NCI-H2081 (cell line): ENCODE measurements at places on chromosomes 5 and 9.

- DNase-seq: no peak
These were observed 1862.0 kb upstream of the ACO1 start for GRCh38 chr9:30522486-30522885.

- DNase-seq: no peak
These were observed 6.8 kb downstream of the IL13 start for GRCh38 chr5:132664696-132665209.

DNA sequence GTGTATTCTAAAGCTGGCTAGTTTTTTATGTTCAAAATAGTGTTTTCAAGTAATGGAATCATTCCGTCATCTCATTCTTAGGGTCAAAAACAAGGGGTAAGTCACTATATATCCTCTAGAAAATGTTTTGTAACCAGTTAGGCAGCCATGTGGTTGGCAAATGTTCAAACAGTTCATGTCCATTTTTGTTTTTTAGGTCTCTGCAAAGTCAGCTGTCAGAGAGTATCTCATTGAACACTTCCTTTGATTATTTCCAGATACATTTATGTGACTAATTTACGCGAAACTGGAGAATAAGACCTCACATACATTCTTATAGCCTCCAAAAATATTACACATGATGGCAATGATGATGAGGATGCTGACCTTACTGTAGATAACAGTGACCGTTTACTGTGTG lies 50.4 kb downstream of the TRIO start:
- DNase-seq: no peak

GRCh38 chr9:21715408-21715807 lies 87.0 kb upstream of the MTAP start:
- DNase-seq: no peak

DNA sequence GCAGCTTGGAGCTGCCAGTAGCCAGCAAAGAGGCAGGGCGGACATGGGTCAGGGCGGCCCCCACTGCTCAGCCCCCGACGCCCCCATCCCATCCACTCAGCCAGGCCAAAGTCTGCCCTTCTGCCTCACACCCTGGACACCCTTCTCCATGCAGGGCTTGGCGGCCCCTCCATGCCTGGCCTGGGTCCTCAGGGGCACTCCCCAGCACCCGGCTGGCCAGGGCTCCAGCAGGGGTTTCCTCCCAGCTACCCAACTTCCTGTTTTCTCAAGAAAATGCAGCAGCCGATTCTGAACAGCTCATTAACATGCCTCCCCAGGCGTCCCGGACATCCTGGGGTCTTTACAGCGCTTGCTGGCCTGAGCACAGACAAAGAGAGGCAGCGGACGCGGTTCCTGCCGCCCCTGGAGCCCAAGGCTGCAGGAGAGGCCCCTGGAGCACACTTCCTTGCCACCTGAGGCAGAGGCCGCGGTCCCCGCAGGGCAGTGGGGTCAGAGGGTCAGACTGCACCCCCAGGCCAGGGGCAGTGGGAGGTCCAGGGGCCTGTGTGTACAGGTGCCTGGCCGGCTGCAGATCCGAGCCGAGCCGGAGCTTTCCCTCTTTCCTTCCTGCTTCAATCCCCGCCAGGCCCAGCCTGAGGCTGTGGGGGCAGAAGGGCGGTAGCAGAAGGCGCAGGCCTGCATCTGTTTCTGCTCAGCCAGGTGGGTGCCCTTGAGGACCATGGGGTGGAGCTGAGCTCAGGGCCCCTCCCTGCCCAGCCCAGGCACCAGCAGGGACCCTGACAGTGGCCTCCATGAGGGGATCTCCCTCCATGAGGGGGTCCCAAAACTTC lies 18.7 kb upstream of the NRARP start:
- peak; percentile 57 for DNase-seq

DNA sequence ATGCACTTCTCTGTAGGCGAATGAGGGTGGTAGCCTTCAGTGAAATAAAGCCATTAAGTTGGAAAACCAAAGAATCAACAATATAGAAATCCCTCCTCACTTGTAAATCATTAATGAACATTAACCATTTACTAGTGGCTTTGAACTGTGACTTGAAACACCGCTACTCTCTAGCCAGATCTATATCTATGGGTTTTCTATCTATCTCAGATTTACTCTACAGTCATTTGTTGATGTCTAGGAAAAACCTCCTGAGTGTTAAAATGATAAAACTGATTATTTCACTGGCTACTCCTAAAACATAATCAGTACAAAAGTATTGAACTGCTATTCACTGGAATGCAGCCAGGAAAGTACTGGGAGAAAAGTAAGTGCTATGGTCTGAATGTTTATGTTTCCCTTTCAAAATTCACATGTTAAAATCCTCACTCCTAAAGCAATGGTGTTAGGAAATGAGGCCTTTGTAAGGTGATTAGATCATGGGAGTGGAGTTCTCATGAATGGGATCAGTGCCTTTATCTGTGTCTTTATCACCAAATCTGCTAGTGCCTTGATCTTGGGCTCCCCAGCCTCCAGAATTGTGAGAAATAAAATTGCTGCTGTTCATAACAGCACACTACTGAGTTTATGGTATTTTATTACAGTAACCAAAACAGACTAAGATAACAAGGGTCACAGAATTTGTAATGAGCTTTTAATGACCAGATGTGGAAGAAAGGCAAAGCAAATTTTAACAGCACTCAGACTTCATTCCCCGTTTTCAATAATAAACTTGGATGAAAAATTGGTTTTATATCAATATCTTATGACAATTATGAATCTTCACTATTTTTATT lies 8.6 kb upstream of the OXCT1 start:
- DNase-seq: no peak

GRCh38 chr5:82439750-82440445 lies 161.7 kb upstream of the RPS23 start:
- no peak for DNase-seq
